ENCODE measurements at places on chromosomes 11 and 22.

DNA sequence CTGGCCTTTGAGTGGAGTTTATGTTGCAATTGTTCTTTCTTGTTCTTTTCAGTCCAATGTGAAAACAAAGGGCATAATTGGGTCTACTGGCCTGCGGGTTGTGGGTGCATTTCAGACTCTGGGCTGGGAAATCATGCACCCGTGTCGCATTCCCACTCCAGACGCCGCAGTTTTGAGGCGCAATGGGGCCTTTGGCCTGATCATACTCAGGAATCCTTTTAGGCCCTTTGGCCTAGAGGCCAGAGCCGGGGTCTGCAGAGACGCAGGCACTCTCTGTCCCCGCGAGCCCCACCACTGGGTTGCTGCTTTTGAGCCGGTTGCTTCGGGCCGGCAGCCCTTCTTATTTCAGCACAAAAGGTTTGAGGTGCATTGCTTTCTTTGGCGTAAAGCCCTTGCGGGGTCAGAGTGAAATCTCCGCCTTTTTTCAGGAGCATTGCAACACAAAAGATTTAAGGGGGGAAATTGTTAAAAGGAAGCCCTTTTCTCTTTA is 48.4 kb upstream of the DBX1 start:
- no peak for DNase-seq

DNA sequence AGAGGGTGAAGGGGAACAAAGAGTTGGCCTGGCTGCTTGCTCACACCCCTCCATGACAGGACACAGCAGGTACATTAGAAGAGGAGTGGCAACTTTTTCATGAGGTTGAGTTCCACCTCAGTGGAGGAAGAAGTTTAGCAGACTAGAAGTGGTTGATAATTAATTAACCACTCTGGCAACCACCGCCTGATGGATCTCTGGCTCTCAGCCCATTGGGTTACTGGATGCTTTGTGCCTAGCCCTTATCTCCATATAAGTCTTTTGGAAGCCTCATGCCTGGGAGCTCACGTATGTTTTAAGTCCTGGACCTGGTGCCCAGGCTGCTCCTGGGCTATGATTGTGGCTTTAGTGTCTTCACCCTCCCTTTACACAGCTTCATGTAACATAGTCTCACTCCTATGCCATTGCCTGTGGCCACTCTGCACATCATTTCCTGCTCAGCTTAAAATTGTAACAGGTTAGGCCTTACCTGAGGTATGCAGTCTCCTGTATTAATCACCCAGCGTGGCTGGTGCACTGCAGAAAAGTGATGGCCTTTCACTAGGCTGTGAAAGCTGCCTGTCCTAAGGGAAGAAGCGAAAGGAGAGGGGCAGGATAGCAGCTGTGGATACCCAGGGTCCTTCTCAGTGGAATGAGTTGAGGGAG is 72.7 kb upstream of the CRTAM start:
- DNase-seq, result no peak

DNA sequence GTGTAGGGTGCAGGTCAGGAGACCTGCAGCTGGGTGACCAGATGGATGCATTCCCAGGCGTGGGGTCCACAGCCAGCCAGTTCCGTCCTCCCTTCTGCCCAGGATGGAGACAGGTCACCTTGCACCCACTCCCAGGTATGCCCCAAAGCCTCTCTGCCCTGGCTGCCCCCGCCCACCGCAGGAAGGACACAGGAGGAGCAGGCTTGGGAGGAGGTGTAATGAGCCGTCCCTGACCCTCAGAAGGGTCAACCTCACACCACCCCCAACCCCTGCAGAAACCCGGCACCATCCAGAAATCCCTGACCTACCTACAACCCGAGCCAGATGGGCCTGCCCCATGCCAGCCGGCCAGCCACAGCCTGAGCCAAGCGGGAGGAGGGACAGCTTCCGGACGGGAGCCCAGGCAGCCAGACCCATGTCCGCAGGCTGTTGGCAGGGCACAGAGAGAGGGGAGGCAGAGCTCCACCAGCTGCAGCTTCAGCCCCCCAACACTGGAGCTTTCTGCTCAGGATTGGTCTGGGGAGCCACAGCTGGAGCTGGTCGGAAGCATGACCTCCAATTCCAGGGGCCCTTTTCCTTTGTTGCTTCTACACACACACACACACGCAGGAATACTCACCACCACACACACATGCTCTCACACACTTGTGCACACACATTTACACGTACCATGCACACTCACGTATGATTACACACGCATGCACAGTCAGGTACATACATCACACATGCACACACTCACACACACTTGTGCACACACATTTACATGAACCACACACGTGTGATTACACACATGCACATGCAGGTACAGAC is 5.3 kb downstream of the IFITM10 start:
- DNase-seq, result no peak

- DNase-seq, result no peak
Measured at GRCh38 chr11:5240458-5240857, 6.2 kb upstream of the HBD start.

- DNase-seq, result no peak
Measured at GRCh38 chr11:66904561-66904960, 47.7 kb downstream of the LRFN4 start.

- DNase-seq, result no peak
Measured at GRCh38 chr11:47132490-47132889, 44.2 kb downstream of the ARFGAP2 start.
